ENCODE measurements at places on chromosomes 12 and 14.

GRCh38 chr14:64412237-64412636 lies 24.1 kb downstream of the MTHFD1 start:
- H3K4me3 ChIP-seq, result no peak overlapping the region
- no peaks in the 10 kb centered on the region for H3K36me3 ChIP-seq
- no peak for DNase-seq

- H3K4me3 ChIP-seq, result no peak overlapping the region
- no peak for DNase-seq
- no peak overlapping the region for H3K27ac ChIP-seq
- no peaks in the 10 kb centered on the region for H3K4me1 ChIP-seq
Measured at GRCh38 chr14:92280554-92281262, 42.3 kb upstream of the SLC24A4 start.

GRCh38 chr14:69980457-69981425 lies 101.5 kb downstream of the SMOC1 start:
- peak overlapping the region; percentile 72 for H3K27ac ChIP-seq
- H3K27me3 ChIP-seq, result no peaks in the 10 kb centered on the region
- no peak overlapping the region for H3K4me3 ChIP-seq
- H3K4me1 ChIP-seq, result no peaks in the 10 kb centered on the region

DNA sequence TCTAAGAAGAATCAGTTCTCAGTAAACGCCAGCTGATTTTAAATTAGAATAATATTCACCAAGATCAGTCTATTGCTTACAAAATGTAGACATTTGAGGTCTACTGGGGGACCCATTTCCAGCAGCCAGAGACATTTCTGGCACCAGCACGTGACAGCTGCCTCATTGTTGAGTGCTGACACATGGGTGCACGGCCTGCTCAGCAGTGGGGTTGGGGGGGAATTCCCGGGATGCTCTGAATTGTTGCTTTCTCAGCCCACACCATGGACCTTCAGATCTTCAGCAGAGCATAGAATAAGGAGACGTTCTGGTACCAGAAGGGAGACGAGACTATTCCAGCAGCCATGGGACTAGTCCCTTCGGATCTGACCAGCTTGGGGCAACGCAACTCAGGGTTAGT lies 18.3 kb downstream of the PLEKHG7 start:
- H3K36me3 ChIP-seq, result no peaks in the 10 kb centered on the region
- no peaks in the 10 kb centered on the region for H3K4me1 ChIP-seq

DNA sequence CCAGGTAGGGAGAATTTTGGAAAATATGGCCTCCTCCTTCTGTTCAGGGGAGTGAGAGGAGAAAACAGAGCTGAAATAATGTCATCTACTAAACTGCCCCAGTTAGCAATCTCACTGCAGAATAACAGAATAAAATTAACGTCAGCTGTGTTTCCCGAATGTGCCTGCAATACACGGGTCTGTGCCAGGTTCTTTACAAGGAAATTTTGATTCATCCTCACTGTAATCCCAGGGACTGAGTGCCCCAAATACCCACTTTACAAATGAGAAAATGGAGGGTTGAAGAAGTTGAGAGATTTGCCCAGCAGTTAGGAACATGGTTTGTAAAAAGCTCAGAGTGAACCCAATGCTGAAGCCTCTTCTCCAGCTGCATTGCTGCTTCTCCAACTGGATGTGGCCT lies 21.3 kb upstream of the SERPINA6 start:
- peaks cover 6% of the 10 kb centered on the region for H3K4me1 ChIP-seq
- no peaks in the 10 kb centered on the region for H3K36me3 ChIP-seq
- no peak for DNase-seq
- H3K4me3 ChIP-seq, result no peak overlapping the region

GRCh38 chr12:7856516-7856915 lies 16.2 kb downstream of the SLC2A14 start:
- no peak for DNase-seq
- H3K4me3 ChIP-seq, result no peak overlapping the region
- no peaks in the 10 kb centered on the region for H3K36me3 ChIP-seq
- no peak overlapping the region for H3K27ac ChIP-seq
- H3K27me3 ChIP-seq, result no peaks in the 10 kb centered on the region

GRCh38 chr12:101945369-101946232 lies 68.2 kb downstream of the DRAM1 start:
- H3K27me3 ChIP-seq, result no peaks in the 10 kb centered on the region
- peak overlapping the region; percentile 7 for H3K4me3 ChIP-seq
- DNase-seq, result no peak
- H3K36me3 ChIP-seq, result no peaks in the 10 kb centered on the region
- H3K4me1 ChIP-seq, result no peaks in the 10 kb centered on the region
- H3K27ac ChIP-seq, result peak overlapping the region; percentile 45

DNA sequence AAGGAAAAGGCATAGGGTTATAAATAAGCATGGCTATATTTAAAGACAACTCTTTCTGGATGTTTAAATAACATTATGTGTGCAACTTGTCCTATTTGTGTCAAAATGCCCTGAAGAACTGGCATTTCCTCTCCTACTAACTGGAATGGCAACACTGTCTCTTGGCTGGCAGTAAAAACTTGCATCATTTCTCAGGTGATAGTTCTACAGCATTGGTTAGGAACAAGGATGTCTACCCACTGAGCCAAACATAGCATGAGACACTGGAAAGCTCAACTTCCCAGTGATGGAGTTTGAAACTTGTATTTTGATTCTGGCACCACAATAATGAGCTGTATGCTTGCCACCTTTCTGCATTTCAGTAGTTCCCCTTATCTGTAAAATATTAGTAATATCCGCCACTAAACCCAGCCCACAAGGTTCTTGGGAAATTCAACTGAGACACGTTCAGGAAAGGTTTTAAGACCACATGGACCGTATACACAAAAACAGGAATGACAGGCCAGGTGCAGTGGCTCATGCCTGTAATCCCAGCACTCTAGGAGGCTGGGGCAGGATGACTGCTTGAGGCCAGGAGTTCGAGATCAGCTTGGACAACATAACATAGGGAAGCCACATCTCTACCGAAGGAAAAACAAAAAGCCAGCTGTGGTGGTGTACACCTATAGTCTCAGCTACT lies 5.1 kb downstream of the SLC38A2 start:
- H3K27ac ChIP-seq, result peak overlapping the region; percentile 98
- DNase-seq, result no peak
- H3K36me3 ChIP-seq, result peaks cover 15% of the 10 kb centered on the region
- H3K27me3 ChIP-seq, result no peaks in the 10 kb centered on the region
- peak overlapping the region; percentile 89 for H3K4me3 ChIP-seq
- peaks cover 26% of the 10 kb centered on the region for H3K4me1 ChIP-seq

DNA sequence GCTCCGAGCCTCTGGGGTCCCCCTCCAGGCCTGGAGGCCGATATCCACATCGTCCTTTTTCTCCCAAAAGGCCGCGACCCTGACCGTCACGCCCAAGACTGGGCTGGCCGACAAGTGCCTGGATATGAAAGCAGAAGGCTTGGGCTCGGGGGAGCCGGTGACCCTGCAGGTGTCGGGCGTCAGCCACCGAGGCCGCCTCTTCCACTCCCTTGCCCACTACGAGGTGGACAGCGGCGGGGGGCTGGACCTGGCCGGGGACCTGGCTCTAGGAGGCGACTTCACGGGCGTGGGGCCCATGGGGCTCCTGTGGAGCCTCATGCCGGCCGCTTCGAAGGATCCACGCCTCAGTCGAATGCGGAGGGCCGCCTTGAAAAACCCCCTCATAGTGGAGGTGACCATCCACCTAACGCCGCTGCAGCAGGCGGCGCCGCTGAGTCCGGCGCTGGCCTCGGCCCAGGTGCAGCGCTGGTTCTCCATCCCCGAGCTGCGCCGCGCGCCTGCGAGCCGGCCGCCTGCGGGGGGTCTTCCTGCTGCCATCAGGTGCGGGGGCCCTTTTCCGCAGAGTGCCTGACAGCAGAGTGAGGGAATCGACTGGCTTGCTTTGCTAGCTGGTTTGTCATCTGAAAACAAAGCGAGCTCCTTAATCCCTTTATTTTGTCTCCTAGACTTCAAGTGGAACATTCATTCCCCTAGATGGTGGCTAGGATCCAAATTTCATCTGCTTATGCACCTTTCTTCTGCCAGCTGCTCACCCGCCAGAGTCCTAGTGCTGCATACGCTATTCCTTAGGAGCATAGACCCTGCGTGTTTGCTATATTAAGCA lies 10.6 kb upstream of the DNAL1 start:
- no peaks in the 10 kb centered on the region for H3K27me3 ChIP-seq
- peak overlapping the region; percentile 83 for H3K4me3 ChIP-seq
- no peaks in the 10 kb centered on the region for H3K36me3 ChIP-seq
- no peak overlapping the region for H3K27ac ChIP-seq
- H3K4me1 ChIP-seq, result no peaks in the 10 kb centered on the region

GRCh38 chr14:40842816-40843215 lies 763.9 kb upstream of the LRFN5 start:
- no peak overlapping the region for H3K4me3 ChIP-seq
- H3K4me1 ChIP-seq, result no peaks in the 10 kb centered on the region
- H3K27me3 ChIP-seq, result no peaks in the 10 kb centered on the region

GRCh38 chr14:104872469-104873341 lies 7.6 kb downstream of the CEP170B start:
- H3K27ac ChIP-seq, result no peak overlapping the region
- no peaks in the 10 kb centered on the region for H3K36me3 ChIP-seq
- H3K4me3 ChIP-seq, result no peak overlapping the region
- H3K4me1 ChIP-seq, result no peaks in the 10 kb centered on the region
- H3K27me3 ChIP-seq, result no peaks in the 10 kb centered on the region
- DNase-seq, result no peak

DNA sequence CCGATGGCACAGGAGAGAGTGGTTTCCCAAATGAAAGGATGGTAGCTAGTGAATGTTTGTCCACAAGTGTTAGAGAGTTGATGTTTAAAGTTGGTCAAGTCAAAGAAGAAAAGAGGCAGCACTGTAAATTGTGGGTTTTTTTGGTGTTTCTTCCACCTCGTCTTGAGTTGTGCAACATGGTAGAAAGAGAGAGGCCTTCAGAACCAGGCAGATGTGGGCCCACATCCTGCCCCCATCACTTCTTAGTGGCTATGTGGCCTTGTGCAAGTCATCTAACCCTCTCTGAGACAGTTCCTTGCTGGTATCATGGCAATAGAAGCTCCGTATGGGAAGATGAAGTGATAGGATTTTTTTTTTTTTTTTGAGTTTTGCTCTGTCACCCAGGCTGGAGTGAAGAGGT lies 60.8 kb downstream of the NDUFA12 start:
- no peaks in the 10 kb centered on the region for H3K27me3 ChIP-seq
- no peaks in the 10 kb centered on the region for H3K4me1 ChIP-seq
- H3K27ac ChIP-seq, result no peak overlapping the region
- no peak overlapping the region for H3K4me3 ChIP-seq
- no peaks in the 10 kb centered on the region for H3K36me3 ChIP-seq

DNA sequence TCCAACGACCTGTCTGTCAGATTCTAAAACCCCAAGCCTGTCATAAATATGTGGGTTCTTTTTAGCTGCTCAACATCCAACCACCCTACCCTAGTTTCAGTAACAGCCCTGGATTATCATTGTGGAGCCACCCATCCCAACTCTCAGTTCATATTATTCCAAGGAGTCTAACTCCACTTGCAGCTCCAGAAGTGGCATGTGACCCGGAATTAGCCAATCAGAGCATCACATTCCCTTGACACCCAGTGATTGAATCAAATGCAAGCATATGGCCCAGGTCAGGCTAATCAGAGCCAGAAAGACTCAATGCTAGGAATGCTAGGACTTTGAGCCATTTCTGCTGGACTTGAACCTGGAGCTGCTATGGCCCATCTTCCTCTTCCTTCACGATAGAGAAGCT lies 17.1 kb upstream of the HSP90B1 start:
- DNase-seq, result no peak
- no peak overlapping the region for H3K4me3 ChIP-seq
- H3K36me3 ChIP-seq, result no peaks in the 10 kb centered on the region
- no peak overlapping the region for H3K27ac ChIP-seq
- no peaks in the 10 kb centered on the region for H3K27me3 ChIP-seq
- no peaks in the 10 kb centered on the region for H3K4me1 ChIP-seq

- H3K4me3 ChIP-seq, result no peak overlapping the region
- H3K36me3 ChIP-seq, result no peaks in the 10 kb centered on the region
- H3K27me3 ChIP-seq, result no peaks in the 10 kb centered on the region
- H3K27ac ChIP-seq, result peak overlapping the region; percentile 94
- DNase-seq, result no peak
- peaks cover 3% of the 10 kb centered on the region for H3K4me1 ChIP-seq
Measured at GRCh38 chr14:50028458-50028857, 87.9 kb downstream of the VCPKMT start.

DNA sequence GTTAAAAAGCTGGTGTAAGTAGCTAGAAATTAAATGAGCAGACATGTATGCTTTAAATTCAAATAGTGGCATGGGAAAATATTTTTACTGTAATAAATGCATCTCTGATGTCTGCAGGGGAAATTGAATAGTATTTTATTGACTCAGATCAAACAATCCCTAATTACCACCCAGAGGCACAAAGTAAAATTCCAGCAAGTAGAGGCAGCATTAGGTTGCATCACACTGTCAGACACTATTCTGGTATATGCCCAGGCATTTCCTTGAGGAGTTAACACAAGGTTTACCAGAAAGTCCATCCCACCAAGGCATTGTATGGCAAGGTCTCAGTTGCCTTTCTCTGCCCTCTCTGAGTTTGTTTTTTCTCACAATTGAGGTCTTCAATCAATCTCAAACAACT lies 201.6 kb upstream of the KITLG start:
- no peak for DNase-seq
- no peaks in the 10 kb centered on the region for H3K27me3 ChIP-seq
- H3K4me3 ChIP-seq, result no peak overlapping the region
- H3K4me1 ChIP-seq, result no peaks in the 10 kb centered on the region
- no peaks in the 10 kb centered on the region for H3K36me3 ChIP-seq

DNA sequence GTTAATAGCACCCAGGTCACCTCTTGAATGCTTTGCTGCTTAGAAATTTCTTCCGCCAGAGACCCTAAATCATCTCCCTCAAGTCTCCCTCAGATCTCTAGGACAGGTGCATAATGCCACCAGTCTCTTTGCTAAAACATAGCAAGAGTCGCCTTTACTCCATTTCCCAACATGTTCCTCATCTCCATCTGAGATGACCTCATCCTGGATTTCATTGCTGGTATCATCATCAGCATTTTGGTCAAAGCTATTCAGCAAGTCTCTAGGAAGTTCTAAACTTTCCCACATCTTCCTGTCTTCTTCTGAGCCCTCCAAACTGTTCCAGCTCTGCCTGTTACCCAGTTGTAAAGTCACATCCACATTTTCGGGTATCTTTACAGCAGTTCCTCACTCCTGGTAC lies 41.0 kb downstream of the KTN1 start:
- no peaks in the 10 kb centered on the region for H3K4me1 ChIP-seq
- no peak overlapping the region for H3K4me3 ChIP-seq
- H3K36me3 ChIP-seq, result no peaks in the 10 kb centered on the region
- H3K27me3 ChIP-seq, result no peaks in the 10 kb centered on the region
- H3K27ac ChIP-seq, result no peak overlapping the region

GRCh38 chr12:93094988-93095737 lies 166.1 kb upstream of the EEA1 start:
- H3K4me1 ChIP-seq, result no peaks in the 10 kb centered on the region
- H3K27ac ChIP-seq, result no peak overlapping the region
- no peak for DNase-seq
- no peak overlapping the region for H3K4me3 ChIP-seq

DNA sequence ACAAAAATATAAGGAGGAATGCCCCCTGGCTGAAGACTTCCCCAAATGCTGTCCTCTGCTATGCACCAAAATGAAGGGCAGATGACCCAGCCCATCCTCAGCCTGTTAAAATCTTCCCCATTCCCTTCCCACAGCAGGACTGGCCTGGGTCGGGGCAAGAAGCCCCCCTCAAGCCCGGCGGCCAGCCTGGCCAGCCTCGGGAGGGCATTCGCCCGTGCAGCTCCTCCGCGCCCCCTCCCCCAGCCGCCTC lies 413 bp downstream of the RARG start:
- no peak for DNase-seq
- H3K4me3 ChIP-seq, result peak overlapping the region; percentile 92
- no peaks in the 10 kb centered on the region for H3K27me3 ChIP-seq
- peaks cover 17% of the 10 kb centered on the region for H3K4me1 ChIP-seq
- H3K27ac ChIP-seq, result peak overlapping the region; percentile 98
